ENCODE measurements at places on chromosomes 13 and 19.
A peak's percentile ranks its signal among the peaks of the same experiment; 100 is the strongest.

- DNase-seq, result no peak
Measured at GRCh38 chr19:35081201-35081600, 34.4 kb upstream of the FXYD3 start.

DNA sequence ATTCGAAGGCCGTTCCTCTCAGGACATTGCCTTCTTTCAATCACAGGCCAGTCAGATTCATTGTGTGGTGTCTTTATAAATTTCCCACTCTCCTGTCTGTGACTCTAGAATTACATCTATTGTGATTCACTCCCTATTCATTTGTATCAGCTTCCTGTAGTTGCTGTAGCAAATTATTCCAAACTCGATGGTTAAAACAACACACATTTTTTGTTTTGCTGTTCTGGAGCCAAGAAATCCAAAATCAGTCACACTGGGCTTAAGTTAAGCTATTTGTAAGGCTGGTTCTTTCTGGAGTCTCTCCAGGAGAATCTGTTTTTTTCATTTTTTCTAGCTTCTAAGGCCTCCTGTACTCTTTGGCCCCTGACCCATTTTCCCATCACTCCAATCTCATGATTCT, 1487.0 kb upstream of the SLC10A2 start:
- no peak for DNase-seq

DNA sequence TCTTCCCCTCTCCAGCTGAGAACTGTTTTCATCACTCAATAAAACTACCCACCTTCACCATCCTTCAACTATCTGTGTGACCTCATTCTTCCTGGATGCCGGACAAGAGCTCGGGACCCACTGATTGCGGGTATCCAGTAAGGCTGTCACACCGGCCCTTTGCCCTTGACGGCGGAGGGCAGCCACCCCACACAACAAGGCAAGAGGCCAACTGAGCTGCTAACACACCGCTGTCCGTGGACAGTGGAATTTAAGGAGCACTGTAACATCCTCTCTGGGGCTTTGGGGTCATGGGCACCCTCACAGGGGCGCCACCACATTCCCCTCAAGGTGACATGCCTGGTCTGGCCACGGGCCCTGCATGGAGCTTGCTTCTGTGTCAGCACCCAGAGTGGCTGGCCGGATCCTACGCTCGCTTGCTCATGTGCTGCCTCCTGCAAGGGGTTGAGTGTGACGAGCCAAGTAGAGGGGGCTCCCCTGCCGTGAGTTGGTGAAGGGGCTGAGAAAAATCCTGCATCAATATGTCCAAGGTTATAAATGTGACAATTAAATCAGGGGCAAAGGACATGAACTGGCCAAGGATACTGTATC, 31.4 kb downstream of the LHFPL6 start:
- no peak for DNase-seq

DNA sequence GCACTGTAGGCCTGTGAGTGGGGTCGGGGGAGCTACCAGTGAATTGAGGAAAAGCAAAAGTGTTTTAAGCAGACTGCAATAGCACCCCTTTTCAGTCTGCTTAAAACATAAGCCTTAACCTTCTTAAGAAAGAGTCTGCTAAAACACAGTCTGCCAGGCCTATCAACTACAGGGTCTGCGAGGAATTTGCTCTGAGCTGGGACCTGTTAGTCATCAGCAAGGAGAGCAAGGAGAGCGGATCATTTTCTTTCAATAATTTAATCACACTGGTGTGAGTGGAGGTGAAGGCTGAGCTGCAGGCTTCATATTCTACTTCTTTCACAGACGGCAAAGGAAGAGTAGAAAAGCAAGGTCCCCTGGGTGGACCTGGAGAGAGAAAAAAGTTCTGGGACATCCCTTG, 342.7 kb downstream of the ENOX1 start:
- DNase-seq, result no peak

DNA sequence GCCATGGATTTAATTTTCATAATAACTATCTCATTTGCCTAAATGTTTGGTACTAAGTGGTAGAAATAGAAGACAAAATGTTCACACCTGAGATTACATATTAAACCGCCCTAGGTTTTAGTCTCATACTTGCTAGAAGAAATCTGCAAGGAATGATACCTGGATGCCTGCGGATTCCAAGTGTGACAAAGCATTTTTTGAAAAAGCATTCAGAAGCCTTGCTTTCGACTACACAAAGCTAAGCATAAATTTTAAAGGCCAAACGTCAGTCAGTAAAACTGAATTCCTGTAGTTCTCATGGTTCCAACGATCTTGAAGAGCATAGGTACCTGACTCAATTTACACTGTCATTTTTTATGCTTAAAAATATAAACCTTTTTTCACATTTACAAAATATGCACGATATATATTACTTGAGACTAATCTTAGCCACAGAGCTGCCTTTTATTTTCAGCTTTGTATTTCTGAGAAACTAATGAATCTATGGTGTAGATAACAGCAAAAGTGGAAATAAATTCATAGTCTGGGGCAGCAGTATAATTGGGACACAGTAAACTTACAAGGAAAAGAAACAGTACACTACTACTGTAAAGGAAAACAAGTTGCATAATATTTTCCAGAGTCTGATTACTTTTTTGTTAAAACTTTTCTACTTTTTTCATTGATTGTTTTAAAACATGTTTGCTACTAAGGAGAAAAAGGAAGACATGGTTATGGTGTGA, 1.2 kb upstream of the LRRC63 start:
- DNase-seq, result no peak

- no peak for DNase-seq
Measured at GRCh38 chr19:23716792-23717191, 29.8 kb upstream of the ZNF675 start.

- DNase-seq, result peak; percentile 25
Measured at GRCh38 chr19:48415395-48415794, 21.9 kb downstream of the GRIN2D start.

GRCh38 chr13:42398533-42398932, 126.6 kb downstream of the AKAP11 start:
- DNase-seq, result no peak

DNA sequence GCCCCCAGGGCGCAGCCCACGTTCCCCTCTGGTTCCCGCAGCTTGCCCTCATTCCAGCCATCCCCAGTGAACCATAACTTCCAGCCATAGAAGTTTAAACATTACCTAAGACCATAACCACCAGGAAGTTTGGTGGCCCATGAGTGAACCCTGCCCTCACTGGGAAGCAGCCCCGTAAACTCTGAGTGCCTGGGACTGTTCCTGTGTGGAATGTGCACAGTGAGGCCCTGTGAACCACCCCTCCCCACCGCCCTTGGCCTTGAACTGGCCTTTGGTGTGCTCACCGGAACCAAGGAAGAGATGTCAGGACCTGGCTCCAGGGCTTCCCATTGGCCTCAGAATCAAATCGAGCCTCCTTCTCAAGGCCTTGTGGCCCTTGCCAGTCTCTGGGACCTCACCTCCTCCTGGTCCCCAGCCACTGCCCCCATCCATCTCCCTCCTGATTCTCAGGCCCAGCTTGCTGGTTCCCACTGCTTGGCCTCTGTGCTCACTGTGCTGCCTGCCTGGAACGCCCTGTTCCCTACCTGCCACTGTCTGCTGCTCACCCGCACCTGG, 46.5 kb downstream of the DNM2 start:
- no peak for DNase-seq

DNA sequence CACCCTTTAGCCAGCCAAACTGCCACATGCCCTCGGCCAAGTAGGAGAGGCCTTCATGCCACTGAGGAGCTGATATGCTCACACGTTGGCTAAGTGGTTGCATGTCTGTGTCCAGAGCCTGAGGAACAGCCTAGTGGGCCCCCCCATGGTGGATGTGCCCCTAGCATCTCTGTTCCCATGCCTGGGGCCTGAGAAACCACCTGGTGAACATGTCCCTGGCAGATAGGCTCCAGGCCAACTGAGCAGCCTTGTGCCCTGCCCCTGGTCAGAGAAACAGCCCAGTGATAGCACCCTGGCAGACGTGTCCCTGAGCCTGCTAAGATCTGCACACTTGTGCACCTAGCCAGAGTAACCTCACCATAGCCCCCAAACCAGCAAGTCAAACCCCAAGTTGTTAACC, 121.8 kb upstream of the WASF3 start:
- DNase-seq, result no peak

DNA sequence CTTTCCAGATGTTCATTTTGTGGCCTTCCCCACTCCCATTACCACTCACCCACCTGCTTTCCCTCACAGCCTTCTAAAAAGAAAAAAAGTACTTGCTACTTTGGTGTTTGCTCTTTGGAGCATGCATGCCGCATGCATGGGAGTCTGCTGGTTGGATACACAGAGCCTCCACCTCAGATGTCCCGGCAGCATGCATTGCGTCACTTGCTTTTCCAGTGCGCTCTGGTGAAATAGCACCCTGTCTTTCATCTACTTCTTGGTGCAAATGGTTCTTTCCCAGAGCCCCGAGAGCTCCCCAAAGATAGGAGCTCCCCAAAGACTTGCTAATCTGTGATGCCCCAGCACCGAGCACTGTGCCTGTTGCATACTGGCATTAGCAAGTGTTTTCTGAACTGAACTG, 333.2 kb upstream of the ZNF507 start:
- DNase-seq, result no peak

- no peak for DNase-seq
Measured at GRCh38 chr13:98528663-98529064, 48.2 kb downstream of the STK24 start.

- no peak for DNase-seq
Measured at GRCh38 chr13:27449081-27449603, 1.2 kb downstream of the MTIF3 start.

- DNase-seq, result no peak
Measured at GRCh38 chr13:112240076-112240475, 136.1 kb upstream of the SPACA7 start.

DNA sequence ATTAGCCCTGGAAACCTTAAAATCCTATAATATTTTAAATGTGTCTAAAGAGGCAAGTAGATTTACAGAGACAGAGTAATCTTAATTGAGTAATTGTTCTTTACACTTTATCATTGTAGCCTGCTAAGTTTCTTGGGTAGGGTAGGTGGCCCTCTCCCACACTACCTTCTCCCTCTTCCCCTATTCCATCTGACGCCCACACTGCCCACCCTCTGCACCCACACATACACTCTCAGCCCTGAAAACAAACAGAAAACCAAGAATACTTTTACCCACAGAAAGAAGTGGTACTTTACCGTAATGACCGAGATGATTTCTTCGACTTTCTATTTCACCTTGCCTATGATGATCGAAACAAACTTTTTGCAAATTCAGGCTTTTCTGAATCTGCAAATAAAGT, 320.4 kb upstream of the OBI1 start:
- DNase-seq, result no peak

- DNase-seq, result no peak
Measured at GRCh38 chr13:31321457-31321856, 121.7 kb downstream of the B3GLCT start.

DNA sequence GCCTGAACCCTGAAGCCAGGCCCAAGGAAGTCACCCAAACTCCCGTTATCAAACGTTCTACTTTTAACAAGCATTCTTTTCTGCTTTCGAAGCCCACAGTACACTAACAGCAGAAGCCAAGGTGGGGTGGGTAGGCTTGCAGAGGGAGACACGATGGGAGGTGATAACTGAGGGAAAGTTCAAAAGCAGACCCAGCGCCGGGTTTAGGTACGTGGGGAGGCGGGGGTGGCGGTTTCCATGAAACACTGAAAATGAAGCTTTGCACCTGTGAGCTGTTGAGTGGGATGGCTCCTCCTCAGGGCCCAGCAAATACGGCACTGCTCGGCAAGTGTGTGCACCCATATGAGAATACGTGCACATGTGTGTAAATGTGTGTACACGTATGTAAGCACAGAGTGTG, 49.8 kb downstream of the KLF2 start:
- no peak for DNase-seq

DNA sequence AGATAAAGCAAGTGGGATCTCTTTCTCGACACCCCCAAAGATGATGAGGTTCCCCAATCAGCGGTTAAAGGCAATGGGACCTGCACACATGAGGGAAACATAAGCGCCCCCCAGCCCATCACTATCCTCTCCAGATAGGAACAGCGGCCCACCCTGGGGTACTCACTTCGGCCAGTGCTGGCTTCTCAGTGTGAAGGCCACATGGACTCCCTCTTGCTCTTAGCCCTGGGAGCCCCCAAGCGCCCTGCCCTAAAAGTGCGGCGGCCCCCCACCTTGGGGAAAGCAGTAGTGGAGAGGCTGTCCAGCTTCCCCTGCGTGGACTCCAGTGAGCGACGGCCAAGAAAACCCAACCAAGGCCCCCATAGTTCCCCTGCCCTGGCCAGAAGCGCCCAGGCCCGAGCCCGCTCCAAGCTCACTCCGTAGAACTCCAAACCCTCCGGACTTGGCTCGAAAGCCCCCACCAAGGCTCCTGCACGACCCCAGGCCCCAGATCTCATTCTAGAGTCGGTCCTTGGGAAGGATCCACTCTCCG, 1.0 kb downstream of the CACNA1A start:
- DNase-seq, result no peak

DNA sequence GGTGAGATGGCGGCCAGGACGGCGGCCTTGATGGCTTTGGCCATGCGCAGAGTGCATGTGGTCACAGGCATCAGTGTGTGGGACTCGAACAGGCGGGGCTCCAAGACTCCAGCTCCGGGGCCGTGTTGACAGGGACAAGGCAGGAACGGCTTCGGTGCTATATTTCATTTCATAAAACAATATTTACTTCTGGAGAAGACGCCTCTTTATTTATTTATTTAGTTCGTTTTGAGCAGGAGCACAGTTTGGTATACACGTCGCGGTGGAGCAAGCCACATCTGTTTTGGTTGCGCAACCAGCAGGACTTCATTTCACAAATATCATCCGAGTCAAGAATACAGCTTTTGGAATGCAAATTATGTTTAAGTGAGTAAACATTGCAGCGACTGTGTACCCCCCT, 166.7 kb upstream of the TSHZ3 start:
- no peak for DNase-seq

GRCh38 chr19:11130824-11131455, 24.6 kb downstream of the SPC24 start:
- DNase-seq, result no peak

GRCh38 chr19:3225169-3225485, 666 bp downstream of the CELF5 start:
- no peak for DNase-seq

DNA sequence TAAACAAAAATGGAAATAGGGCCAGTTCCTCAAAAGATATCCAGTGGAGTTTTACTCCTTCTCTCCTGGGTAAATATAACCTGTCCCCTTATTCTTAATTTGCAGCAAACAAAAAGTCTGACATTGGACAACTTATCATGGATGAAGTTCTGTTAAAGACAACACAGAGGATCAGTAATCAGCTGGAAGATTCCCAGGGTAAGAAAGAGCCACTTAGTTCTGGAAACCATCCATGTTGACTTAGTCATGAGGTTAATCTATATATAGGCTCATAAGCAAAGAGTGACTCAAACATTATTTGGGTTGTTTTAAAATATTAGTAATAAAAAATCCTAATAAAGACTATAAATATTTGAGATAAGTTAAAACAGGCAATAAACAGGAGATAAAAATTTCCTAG, 40.5 kb upstream of the EBPL start:
- no peak for DNase-seq

- no peak for DNase-seq
Measured at GRCh38 chr13:110415669-110416068, 108.6 kb downstream of the COL4A2 start.

GRCh38 chr19:44814517-44814916, 5.6 kb downstream of the BCAM start:
- DNase-seq, result no peak

Measured in skin of body (tissue), 3 donors.